ENCODE measurements at places on chromosomes 3 and 15.

- DNase-seq: no peak
Measured at GRCh38 chr15:73840771-73841170, 32.6 kb upstream of the TBC1D21 start.

DNA sequence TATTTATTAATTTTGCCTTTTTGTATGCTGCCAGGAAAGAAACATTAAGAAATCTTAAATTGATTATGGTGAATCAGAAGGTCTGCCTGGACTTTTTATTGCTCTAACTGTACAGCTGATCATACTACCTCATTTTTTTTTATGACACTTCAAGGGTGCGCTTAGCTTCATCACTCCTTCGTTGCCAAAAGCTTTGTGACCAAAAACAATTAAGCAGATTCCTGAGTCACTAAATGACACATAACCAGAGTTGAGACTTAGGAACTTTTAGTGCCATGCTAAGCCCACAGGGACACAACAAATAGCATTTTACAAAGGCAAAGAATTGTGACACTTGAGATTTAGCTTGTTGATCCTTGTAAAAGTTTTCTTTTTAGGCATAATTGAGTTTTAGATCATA lies 4.9 kb downstream of the ADIPOQ start:
- DNase-seq: no peak

DNA sequence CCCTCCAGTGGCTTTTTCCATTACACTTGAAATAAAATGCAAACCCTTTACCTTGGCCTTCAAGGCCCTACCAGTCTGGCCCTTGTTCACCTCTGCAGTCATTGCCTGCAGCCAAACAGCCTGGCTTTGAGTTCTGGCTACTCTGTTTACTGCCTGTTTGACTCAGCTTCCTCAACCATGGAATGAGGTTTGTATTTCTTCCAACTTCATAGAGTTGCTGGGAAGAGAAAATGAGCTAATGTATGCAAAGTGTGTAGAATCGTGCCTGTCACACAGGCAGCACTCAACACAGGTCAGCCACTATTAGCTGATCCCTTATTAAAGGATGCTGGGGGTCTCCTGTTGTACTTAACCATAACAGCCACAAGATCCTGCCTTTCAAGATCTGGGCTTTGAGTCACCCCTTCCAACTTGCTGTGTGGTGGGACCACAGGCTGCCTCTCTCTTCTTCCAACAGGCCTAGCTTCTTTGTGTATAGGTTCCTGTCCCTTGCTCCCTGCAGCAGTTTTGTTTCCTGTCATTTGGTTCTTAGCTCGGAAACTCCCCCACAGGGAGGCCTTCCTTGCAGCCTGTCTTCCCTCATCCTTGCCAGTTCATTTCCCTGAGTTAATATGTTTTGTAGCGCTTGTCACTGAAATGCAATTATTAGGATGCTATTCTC lies 6.4 kb downstream of the MED12L start:
- no peak for DNase-seq

DNA sequence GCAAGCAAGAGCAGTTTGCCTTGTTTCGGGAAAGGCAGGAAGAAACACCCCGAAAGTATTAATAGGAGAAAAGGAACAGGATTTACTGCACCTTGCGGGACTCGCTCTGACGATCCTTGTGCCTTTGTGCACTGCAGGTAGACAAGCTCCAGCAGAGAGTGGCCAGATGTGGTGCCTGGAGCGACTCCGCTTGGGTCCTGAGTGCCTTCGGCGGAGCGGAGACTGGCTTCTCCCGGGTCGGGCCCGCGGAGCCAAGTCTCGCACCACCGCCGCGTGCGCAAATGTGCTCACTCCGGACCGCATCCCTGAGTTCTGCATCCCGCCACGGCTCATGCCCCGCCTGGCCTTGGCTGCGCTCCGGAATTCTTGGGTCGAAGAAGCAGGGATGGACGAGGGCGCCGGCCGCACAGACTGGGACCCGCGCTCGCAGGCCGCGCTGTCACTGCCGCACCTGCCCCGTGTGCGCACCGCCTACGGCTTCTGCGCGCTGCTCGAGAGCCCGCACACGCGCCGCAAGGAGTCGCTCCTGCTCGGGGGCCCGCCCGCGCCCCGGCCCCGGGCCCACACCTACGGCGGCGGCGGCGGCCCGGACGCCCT lies 769 bp downstream of the C2CD4A start:
- DNase-seq: no peak

DNA sequence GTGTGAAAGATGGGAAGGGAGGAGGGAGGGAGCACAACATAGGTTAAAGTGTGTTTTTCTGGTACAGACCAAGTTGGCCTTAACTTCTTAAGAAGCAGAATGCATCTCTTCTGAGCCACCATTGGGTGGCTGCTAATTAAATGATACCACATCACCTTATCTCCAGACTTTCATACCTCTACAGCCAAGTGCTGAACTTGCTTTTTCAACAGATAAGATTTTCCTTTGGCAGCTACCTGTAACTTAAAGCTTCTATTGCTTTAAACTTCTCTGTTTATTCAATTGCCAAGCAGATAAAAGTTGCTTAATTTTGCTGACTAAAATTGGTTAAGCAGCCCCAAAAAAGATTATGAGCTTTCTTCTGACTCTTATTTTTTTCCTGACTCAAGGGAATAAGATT lies 292.4 kb upstream of the SGO1 start:
- DNase-seq: no peak

DNA sequence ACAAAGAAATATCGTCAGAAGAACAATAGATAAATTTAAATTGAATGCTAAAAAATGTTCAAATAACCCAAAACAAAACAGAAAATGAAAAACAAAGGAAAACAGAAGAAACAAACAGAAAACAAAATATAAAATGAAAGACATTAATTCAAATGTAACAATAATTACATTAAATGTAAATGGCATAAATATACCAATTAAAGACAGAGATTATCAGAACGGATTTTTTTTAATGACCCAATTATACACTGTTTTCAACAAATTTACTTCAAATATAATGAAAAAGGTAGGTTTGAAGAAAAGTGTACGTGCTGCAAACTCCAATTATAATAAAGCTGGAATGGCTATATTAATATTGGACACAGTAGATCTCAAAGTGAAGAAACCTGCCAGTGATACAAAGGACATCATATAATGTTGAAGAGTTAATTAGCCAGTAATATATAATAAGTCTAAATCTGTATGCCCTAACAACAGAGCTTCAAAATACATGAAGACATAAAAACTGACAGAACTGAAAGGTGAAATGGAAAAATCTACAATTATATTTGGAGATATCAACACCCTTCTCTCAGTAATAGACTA lies 193.8 kb downstream of the ZBTB20 start:
- DNase-seq: no peak

GRCh38 chr3:12973827-12974226 lies 99.4 kb downstream of the IQSEC1 start:
- DNase-seq: no peak

DNA sequence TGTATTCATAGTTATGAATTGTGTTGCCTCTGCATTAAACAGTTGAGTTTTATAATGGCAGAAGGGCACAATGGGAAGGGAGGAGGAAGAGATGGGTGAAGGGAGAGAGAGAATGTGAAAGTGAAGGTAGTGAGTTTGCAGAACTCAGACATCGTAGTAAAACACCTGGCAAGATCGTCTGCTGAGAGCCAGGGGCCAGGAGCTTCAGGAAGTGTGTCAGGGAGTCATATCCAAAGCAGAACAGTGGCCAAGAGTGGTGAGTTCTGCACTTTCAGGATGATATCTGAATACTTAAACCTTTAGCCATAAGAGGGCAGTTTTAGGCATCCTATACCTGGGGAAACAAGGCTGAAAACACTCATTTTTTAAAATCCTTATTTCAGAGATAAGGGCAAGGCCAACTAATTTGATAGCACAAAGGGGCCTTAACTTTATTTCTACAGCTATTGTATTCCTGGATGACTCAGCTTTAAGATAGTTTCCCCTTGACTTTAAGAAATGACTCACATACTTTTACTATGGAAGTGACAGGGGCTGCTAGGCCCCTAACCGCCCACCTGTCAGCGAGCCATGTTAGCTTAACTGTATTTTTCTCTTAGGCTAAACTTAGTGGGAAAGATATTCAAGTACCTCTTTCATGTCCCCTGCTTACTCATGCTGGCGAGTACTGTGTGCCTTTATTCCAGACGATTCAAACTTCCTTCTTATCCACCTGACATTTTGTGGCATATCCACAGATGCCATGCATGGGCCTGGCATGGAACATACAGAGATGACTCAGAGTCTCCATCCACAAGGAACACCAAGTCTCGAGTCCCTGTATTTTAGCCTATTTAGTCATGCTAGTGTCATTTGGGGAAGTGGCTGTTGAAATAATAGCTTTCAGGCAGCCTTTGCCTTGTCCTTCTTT lies 53.9 kb downstream of the RLBP1 start:
- DNase-seq: no peak

DNA sequence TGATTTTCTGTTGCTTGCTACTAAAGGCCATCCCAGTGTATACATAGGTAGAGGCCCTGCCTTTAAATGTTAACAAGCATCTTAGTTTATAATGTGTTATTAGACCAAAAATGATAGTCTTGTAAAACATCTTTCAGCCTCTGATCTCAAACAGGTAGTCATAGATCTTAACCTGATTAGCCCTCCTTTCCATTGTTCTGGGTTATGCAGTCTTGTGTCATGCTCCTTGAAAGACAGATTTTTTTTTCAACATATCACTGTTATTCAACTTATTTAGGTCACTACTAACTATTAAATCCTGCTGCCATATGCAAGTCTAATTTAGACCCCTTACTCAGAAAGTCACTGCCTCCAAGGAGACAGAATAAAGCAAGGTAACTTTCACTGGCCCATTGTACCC lies 19.1 kb upstream of the CLDN16 start:
- no peak for DNase-seq

- DNase-seq: no peak
Measured at GRCh38 chr15:77527164-77527778, 105.4 kb downstream of the LINGO1 start.

DNA sequence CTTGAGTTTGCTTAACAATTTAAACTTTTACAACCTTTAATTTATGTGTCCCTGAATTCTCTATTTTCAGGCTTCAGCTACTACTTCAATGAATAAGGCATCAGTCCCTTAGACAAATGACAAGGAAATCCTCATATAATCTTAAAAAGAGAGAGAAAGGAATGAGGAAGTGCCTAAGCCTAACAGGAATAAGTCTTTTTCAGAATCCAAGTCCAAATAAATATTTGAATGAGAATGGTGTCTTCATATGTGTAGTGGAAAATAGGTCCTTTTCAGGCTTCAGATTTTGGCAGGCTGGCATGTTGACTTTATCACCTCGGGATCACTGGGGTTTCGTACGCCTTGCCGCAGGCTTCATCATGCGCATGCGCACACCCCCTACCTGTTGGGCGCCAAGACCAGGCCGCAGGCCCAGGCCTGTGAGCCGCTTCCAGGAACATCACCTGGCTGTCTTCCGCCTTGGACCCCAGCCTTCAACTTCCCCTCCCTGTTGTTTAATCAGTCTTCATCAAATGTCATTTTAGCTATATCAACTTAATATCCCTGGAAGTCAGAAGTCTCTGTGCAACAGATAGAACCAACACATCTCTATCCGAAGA lies 334.5 kb downstream of the SOX2 start:
- DNase-seq: no peak

DNA sequence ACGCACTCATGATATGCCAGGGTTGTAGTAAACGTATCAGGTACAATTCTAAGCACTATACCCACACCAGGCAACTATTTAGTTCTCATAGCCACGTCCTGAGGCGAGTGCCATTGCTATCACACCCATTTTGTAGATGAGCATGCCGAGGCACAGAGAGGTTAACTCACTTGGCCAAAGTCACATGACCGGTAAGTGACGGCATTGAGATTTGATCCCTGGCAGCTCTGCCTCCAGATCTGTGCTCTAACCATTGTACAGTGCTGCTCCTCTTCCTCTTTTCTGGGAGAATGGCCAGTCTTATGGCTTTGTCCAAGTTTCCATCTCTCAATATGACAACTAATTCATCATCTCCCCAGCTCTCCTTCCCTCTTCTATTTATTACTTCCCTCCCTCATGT lies 18.9 kb upstream of the ATP2B2 start:
- DNase-seq: no peak

All from activated CD8-positive, alpha-beta memory T cell treated with anti-CD3 and anti-CD28 coated beads for 1 hour (primary cell).